ENCODE measurements at places on chromosomes 13 and 19.

DNA sequence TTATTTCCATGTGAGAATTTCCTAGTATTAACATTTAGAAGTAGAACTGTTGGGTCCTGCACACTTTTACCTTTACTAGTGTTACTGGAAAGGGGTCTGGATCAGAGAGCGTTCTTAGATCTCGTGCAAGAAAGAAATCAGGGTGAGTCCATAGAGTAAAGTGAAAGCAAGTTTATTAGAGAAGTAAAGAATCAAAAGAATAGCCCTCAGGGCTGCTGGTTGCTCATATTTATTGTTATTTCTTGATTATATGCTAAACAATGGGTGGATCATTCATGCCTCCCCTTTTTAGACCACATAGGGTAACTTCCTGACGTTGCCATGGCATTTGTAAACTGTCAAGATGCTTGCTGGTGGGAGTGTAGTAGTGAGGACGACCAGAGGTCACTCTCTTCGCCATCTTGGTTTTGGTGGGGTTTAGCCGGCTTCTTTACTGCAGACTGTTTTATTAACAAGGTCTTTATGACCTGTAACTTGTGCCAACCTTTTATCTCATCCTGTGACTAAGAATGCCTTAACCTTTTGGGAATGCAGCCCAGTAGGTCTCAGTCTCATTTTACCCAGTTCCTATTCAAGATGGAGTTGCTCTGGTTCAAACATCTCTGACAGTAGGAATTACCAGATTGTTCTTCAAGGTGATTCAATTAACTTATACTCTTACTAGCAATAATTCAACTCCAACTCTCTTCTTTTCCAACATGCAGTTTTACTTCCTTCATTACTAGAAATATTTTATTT lies 27.4 kb downstream of the NDFIP2 start:
- DNase-seq = no peak

DNA sequence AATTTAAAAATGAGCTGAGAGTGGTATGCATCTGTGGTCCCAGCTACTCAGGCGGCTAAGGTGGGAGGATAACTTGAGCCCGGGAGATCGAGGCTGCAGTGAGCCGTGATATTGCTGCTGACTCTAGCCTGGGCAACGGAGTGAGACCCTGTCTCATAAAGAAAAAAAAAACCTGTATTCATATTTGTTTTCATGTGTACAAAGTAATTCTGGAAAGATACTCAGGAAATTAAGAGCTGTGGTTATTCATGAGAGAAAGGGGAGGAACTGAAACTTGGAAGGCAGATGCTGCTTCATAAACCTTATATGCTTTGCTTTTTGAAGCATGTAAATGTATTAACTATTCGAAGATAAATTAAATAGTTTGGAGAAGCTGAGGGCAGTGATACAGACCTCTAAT lies 8.8 kb upstream of the RLN3 start:
- no peak for DNase-seq

- DNase-seq = no peak
Measured at GRCh38 chr19:58274771-58275201, 4.0 kb upstream of the ZNF8 start.

GRCh38 chr19:38019396-38019724 lies 112.4 kb downstream of the SIPA1L3 start:
- no peak for DNase-seq

- DNase-seq = no peak
Measured at GRCh38 chr19:7914099-7914498, 531 bp upstream of the TGFBR3L start.

- peak; percentile 22 for DNase-seq
Measured at GRCh38 chr13:42574011-42574410, at the start of gene TNFSF11. TNFSF11 (plus strand) TSS chr13:42574152; CDS start chr13:42574304, 152 bp downstream.

GRCh38 chr19:17419154-17419620 lies 660 bp upstream of the MVB12A start:
- DNase-seq = no peak

- no peak for DNase-seq
Measured at GRCh38 chr13:112967686-112968379, 1.2 kb upstream of the MCF2L start.

DNA sequence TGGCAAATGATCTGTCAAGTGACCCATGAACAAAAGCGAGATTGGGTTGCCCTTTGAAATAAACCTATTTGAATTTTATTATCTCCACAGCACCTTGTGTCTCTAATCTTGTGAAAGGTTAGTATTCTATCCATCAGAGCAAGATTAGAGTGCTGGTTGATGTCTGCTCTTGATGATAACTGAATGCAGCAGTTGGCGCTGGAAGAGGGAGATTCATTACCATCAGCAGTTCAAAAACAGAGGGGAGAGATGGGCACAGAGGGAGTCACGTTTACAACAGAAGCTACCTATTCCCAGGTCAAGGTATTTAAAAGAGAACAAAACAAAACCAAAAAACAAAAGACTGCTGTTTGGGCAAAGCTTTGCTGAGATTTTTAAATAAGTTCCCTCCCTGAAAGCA lies 588.1 kb downstream of the GPC6 start:
- DNase-seq = no peak

DNA sequence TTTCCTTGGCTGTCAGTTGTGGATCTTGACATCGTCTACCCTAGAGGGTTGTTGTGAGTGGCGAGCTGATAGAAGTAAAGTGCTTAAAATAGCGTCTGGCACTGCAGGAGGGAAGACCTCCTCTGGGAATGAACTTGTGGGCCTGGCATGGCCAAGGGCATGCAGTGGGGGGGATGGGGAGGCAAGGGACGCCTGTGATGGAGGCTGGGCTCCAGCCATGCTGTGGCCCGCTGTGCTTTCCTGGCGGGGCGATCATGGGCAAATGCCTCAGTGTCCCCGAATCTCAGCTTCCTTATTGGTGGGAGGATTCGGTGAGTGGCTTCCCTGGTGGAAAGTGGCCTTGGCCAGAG lies 10.7 kb downstream of the CARM1 start:
- no peak for DNase-seq

DNA sequence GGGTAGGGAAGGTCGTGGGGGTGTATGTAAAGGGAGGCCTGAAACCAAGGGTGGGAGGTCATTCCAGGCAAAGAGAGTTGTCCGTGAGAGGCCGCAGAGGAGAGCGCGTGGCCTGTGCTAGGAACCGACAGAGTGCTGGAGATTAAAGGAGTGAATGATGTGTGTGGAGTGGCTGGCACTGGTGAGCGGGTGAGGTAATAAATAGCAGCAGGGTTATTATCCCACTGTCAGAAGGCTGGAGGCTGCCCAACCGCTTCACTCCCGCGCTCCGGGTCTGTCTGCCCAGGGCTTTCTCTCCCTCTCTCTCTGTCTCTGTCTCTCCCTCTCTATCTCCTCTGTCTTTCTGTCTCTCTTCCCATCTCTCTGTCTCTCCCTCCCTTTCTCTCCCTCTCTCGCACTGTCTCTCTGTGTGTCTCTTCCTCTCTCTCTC lies 17.4 kb downstream of the ZNF579 start:
- no peak for DNase-seq

GRCh38 chr13:70841240-70842061 lies 733.2 kb upstream of the KLHL1 start:
- no peak for DNase-seq

DNA sequence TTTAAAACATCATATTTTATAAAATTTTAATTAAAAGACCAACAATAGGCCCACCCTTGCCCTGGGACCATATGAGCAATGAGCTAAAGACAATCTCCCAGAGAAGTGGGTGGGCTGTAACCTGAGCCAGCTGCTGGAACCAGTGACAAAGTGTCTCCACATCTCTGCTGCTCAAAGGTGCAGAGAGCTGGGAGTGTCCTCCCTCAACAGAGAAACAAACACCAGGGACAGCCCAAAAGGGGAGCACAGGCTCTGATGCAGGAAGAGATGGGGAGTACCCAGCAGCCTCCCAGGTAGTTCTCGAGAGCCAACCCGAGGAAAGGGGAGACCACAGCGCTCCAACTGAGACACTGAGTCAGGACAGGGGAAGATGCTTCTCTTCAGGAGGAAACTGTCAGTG lies 39.1 kb downstream of the DOCK9 start:
- no peak for DNase-seq

- DNase-seq = no peak
Measured at GRCh38 chr13:94534166-94534565, 54.7 kb upstream of the DCT start.

DNA sequence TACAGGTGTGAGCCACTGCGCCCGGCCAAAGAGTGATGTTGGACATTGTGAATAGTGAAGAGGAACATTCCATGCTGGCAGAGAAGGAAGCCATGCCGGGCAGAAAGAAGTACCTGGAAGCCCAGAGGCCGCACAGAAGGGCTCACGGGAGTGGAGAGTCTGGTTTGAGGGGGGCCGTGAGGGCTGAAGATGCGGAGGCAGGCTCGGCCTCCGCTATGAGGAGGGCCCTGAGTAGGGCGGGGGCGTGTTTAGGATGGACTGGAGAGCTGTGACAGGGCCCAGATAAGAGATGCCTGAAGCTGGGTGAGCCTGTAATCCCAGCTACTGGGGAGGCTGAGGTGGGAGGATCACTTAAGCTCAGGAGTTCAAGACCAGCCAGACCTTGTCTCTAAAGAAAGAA lies 1.6 kb downstream of the JOSD2 start:
- no peak for DNase-seq

DNA sequence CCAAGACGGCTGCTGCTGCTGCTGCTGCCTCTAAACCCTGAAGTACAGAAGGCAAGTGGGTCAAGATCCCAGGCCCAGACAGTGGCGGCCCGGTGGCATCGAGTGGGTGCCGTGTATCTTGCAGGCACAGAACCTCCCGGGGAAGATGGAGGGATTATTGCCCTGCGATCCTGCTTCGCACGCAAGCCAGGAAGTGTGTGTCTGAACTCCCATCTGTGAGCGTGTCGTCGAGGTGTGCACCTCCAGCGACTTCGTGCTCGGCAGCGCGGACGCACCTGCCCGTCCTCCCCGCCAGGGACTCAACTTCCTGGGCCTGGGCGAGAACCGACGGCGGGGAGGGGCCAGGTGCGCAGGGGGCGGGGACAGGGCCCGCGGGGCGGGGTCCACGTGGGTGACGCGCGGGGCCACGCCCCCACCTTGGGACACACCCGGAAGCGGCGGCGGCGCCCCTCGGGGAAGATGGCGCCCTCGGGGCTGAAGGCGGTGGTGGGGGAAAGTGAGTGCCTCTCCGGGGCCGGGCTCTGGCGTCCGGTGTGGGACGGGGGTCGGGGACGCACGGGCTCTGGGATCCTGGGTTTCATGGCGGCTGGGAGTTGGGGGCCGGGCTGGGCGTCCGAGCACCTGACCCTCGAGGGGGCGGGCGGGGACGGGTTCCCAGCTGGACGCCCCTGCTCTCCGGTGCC lies at the start of gene STXBP2:
Gene STXBP2 (plus strand): TSS at position 420 of the 683 bp plus-strand sequence. CDS start 40 bp downstream, at position 460.
- peak; percentile 91 for DNase-seq

GRCh38 chr13:49140910-49141611 lies 79.1 kb upstream of the MLNR start:
- no peak for DNase-seq

- DNase-seq = peak; percentile 27
Measured at GRCh38 chr19:50478901-50479715, 2.5 kb upstream of the GARIN5A start.

GRCh38 chr13:28579322-28579721 lies 79.6 kb upstream of the POMP start:
- no peak for DNase-seq

DNA sequence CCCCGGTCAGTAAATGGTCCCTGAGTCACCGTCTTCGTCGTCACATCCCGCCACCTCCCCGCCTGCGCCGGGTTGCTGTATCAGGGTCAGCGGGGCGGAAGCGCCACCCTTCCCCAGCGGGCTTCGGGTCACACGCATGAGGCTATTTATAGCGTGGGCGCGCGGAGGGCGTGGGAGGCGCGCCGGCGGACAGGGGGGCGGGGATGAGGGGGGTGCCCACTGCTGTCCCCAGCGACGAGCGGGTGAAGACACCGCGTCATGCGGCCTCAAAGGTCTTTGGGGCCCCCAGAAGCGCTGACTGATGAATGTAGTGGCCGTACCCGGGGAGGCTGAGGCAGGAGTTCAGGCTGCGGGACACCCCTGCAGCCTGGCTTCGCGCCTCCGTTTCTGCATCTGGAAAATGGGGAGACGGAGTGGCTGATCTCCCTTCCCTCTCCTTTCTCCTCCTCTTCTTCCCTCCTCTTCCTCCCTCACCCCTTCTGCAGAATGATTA lies 7.9 kb downstream of the UNC13A start:
- peak; percentile 41 for DNase-seq

DNA sequence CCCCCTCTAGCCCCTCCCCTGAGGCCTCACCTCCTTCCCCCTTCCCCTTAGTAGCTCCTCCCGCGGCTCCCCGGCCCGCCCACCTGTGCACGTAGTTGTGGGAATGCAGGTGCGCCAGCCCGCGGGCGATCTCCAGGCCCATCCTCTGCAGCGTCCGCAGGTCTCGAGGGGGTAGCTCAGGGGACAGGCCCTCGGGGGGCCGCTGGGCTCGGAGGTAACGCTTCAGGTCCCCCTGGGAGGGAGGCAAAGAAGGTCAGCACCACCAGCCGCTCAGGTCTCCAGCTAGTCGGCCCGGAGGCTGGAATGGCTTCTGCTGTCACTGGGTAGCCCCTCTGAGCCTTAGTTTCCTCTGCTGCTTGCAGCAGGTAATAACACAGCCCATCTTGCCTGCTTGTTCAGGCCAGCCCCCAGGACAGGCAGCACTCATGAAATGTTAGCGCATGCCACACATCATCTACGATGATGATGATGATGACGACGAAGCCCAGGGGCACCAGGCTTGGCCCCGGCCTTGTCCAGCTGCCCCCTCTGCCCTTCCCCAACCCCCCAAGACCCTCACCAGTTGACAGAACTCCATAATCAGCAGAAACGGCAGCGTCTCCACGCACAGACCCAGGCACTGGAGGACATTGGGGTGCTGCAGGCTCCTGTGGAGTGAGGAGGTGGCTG lies 9.2 kb downstream of the LMTK3 start:
- no peak for DNase-seq

DNA sequence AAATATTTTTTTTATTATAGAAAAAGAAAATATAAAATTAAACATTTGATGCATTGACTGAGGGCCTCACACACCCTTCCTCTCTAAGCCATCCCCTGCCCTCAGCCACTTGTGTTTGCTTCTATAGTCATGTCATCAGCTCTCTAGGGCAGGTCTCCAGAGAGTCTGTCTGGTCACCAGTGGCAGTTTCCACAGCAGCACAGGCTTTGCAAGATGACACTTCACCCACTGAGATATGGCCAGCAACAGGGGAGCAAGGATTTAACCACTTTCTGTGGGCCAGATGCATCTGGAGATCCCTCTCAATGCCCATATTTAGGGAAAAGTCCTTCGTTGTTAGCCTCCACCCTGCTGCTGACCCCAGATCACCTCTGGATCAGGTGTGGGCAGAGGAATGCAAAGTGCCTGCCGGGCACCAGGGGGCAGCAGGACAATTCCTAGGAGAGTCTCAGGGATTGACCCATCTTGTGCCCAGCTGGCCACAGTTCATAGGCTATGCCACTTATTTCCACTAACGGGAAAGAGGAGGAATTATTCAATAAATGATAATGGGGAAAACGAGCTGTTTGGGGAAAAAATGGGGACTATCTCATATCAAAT lies 4.8 kb downstream of the ABCC4 start:
- DNase-seq = no peak

All from stimulated activated CD4-positive, alpha-beta T cell treated with anti-CD3 and anti-CD28 coated beads, Interleukin-1b, Interleukin-23, amount 100 ng/mL, for 48 hours (primary cell).